ENCODE measurements at places on chromosomes 13 and 19.
A peak's percentile ranks its signal among the peaks of the same experiment; 100 is the strongest.

DNA sequence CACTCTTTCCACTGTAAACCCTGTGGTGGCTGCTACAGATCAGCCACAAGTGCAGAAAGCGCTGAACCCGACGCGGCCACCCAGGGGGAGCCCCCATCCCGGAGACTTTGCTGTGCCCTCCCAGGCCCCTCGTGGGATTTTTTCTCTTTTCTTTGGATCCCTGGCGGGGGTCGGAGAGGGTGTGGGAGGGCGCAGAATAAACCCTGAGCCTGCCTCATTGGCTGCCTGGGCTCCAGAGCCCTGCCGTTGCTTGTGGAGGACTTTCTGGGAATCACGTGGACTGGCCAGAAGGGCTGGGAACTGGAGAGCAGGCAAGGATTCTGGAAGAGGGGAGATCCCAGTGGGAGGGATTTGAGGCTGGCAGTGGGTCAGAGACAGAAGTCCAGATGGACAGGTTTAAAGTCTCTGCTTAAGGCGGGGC lies 24.9 kb downstream of the GADD45B start:
- no peak for DNase-seq

DNA sequence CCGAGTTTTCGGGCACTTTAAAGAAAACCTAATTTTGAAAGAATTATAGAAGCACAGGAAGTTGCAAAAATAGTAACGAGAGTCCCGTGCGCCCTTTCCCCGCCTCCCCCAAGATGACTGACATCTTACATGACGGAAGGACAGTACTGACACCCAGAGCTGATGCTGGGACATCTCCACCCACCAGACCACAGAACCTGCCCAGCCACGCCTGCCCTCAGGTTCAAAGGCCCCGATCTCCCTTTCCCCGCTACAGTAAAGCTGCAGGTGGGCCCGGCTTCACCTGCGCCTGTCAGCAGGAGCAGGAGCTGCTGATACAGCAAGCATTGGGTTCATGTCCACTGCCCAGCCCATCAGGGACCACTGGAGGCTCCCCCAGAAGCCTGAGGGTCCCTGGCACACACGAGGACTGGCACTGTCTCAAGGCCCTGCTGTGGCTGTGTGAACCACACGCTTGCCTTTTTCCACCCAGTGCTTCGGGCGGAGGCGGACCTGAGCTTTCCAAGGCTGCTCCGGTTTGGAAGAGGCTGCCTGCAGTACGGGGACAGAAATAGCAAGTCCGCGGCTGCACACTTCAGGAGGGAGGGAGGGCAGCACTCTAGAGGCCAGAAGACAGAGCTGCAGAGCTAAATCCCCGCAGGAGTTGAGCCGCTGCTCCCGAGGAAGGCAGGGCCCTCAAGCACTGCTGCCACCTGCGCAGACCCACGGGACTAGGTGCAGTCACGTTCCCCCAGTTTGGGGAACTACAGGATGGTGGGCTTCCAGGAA lies 8.7 kb downstream of the MAP2K2 start:
- peak; percentile 53 for DNase-seq

DNA sequence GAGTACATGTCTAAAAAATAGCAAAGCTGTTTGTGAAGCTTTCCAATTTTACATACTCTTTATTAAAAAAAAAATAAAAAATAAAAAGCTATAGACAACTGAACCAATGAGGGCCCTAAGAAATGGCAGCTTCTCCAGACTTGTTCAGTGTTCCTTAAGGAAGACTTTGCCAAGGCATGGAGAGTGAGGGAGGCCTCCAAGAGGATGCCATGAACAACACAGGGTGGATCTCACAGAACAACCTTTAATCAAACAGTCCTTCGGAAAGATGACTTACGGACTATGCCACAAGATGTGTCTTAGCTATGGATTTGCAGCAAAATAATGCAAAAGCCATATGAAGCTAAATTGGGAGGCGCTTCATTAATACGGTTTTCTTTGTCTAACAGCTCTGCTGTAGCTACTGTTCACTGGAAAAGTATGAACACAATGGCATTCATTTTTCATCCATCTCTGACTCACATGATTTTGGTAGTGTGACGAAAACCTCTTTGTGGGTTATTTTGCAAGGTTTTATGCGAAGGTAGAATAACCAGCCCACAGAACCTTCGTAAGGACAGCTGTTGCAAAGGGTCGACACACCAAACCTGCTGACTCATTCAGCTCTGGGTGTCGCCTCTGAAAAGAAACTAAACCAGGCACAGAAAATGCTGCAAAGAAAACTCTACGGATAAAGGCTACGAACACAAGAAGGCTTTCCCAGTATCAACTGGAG lies 27.7 kb downstream of the EFNB2 start:
- no peak for DNase-seq

GRCh38 chr13:62292714-62293480 lies 877.2 kb upstream of the PCDH20 start:
- no peak for DNase-seq

DNA sequence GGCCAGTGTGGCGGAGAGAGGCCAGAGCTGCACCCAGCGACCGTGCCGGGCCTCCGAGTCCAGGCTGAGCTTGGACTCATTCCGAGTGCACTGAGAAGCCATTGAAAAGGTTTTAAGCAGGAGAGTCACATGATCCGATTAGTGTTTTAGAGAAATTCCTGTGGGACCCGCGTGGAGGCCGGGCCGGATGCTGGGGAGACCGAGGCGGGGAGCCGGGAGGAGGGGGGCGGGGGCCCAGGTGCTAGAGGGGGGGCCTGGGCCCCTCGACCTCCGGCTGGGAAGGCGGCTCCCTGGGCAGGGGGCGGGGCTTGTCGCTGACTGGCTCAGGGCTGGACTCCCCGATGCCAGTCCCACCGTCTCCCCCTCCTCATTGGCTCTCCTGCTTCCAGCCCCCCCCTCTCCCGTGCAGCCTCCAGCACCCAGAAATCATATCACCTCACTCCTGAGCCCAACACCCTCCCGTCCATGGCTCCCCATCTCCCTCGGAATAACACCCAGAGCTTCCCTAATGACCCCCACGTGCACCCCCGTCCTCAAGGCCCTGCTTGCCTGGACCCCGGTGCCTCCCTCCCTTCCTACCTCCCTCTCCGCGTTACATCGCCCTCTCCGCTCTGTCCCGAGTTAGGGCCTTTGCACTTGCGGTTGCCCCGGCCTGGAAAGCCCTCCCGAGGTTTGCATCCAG lies 5.2 kb upstream of the ZNF579 start:
- no peak for DNase-seq

DNA sequence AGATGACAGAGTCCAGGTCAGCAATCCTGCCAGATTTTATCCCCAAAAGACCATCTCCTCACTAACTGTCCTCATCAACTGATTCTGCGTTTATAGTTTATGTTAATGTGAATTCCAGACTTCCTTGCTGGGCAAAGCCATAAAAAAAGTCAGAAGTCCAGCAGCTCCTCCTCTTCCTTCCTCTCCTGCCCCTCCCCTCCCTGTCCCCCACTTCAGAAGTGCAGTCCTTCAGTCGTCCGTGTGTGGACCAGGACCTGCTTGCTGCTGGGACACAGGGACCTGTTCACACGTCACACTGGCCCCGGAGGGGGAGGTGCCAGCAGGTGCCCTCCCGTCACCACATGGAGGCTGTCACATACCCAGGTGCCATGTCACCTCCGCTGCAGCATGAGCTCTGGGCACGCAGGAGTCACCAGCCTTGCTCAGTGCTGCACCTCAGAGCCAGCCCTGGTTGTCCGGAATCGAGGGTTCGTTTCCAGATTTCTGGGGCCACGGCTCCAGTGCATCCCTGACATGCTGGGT lies 4.0 kb upstream of the MCF2L start:
- no peak for DNase-seq

GRCh38 chr13:61824168-61824567 lies 408.5 kb upstream of the PCDH20 start:
- DNase-seq: no peak

DNA sequence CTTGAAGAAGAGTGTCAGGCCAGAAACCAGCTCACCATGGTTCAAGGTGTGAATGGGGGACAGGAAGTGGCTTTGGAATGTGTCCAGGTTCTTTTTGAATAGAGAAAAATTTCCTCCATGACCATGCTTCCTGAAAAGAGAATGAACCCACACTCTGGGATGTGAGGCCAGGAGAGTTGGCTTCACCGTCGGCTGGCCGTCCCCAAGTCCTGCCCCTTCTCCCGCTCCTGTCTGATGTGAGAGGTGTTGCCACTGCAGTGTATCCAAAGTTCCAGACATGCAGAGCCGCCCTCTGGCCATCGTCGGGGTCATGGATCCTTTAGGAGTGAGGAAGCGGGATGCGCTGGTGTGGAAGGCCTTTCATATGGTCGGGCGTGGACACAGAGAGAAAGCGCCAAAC lies 101.2 kb downstream of the COL4A2 start:
- no peak for DNase-seq

- DNase-seq: no peak
Measured at GRCh38 chr19:27767234-27767633, 1445.7 kb downstream of the UQCRFS1 start.

DNA sequence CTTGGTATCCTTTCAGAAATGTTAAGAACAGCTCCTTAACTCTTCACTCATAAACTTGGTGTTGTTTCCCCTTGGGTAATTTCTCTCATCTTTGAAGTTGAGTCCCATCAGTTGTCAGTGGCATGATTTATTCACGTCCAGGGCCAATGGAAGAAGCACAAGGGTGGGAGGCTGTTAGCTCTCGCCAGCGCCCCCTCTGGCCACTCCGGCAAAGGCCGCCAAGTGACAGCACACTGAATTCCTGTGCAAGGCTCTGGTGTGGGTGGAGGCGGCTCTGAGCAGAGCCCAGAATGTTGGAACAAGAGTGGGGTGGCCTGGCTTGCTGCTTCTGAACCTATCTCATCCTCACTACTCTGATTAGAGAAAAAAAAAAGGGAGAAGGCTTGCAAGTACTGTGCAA lies 13.1 kb upstream of the MEDAG start:
- no peak for DNase-seq

All from effector CD4-positive, alpha-beta T cell (primary cell).